ENCODE measurements at places on chromosomes 11 and 22.

DNA sequence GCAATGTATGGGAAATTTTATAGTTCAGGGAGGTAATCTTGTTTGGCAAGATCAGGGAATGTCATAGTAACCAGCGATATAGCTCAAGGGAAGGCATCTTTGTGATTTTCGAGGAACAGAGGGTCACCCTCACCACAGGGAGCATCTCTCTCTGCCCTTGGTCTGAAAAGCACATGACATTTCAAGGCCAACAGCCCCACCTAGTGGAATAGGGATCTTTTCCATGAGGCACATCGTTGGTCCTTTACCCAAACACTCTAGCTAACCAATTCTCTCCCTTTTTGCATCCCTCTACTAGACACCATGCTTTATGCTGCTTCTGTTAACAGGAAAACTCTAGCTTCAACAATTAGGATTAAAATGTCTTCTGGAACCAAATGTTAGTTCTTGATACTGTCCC, 179.0 kb downstream of the GRM5 start:
- DNase-seq: peak; percentile 76

GRCh38 chr11:126599217-126599897, 243.9 kb downstream of the ST3GAL4 start:
- no peak for DNase-seq

DNA sequence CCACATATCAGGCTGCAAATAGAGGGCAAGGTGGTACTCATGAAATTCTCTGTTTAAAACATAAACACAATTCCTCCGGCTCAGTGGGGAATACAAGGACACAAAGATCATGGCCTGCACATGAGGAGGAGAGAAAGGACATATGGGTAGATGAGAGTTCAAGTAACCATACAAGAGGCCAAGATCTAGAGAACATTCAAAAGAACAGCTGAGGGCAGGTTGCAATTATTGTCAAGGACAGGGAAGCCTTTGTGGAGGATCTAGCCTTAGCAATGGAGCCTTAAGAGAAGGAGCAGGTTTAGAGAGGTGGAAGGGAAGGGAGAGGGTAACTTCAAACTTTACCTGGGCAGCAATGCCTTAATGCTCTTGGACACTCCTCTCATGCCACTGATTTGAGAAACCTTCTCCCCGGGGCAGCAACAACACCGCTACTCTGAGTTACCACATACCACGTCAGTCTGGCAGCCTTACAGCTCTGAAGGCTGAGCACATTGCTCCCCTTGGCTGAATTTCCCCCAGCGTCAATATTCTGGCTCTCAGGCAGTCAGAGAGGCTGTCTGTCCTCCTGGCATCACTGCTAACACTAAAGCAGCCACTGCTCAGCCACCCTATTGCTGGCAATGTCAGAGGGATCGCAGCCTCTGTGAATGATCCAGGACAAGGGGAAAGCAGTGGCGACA, 55.5 kb downstream of the CLPB start:
- no peak for DNase-seq

GRCh38 chr22:22691716-22692701, 47.6 kb downstream of the GGTLC2 start:
- peak; percentile 85 for DNase-seq

GRCh38 chr22:46424496-46424895, 89.0 kb downstream of the TRMU start:
- DNase-seq: no peak

Data from OCI-LY7 (cell line).